ENCODE measurements at places on chromosomes 12 and 14. TPM values are rescaled to one million over a fixed set of nuclear protein-coding genes. Genes with fewer than 3 reads are reported as not detected.

- DNase-seq: peak; percentile 39
Measured at GRCh38 chr14:91946622-91947474, 646 bp downstream of the FBLN5 start.

The TAS2R30 gene
- polyA plus RNA-seq: not detected

DNA sequence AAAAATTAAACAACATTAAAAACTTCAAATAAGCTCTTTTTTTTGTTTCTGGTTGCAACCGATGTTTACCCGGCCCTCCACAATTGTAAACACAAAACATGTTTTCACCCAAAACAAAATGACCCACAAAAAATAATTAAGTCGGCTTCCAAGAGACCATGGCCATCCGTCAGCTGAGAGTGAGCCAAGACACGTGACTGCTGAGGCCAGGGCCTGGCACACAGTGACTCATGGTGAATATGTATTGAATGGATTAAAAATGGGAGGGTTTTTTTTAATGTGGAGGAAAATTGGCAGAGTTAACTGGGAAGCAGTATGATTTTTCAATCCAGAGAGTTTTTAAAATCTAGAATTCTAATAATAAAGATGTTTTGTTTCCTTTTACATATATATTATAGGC lies 13.8 kb upstream of the CPNE8 start:
- no peak for DNase-seq

DNA sequence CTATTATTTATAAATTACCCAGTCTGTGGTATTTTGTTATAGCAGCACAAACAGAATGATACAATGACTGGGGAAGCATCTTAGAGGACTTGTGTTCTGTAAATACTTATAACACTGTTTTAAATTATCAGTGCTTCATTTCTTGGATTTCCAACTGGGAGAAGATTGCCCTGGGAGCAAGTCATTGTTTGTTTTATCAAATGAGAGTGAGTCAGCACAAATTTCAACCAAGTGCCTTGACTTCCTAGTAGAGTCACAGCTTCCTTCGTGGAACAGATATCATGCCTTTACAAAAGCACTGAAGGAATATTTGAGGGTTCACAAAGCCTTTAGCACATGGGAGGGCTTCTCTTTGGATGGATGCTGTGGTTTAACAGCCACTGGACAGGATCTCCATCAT lies 234.1 kb downstream of the KTN1 start:
- DNase-seq: no peak
